ENCODE measurements at places on chromosomes 3 and 15.

DNA sequence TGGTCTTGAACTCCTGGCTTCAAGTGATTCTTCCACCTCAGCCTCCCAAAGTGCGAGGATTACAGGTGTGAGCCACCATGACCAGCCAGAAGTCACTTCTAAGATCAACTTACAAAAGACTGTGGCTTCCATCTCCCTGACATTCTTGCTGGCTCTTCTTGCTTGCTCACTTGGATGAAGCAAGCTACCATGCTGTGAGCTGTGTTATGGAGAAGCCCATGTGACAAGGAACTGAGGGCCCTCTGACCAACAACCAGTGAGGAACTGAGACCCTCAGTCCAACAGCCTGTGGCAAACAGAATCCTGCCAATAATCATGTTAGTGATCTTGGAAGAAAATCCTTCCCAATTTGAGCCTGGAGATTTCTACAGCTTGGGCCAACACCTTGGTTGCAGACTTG is 7.2 kb upstream of the VPS8 start:
- no peak for DNase-seq

DNA sequence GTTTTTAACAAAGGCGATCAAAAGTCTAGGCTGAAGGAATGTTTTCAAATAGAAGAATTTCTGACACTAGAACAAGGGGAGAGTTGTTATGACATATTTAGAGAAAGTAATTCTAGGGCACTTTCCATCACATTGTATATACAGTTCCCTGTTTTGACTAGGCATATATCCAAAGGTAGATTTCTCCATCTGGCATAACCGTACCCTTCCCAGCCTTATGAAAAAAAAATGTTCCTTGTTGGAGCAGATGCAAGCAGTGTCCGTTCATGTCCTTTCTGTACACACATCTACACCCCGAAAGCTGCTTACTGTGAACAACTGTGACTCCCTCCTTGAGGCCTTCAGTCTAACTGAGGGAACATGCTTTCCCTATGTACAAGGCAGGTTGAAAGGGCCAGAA is 271.7 kb upstream of the GBE1 start:
- DNase-seq, result no peak

DNA sequence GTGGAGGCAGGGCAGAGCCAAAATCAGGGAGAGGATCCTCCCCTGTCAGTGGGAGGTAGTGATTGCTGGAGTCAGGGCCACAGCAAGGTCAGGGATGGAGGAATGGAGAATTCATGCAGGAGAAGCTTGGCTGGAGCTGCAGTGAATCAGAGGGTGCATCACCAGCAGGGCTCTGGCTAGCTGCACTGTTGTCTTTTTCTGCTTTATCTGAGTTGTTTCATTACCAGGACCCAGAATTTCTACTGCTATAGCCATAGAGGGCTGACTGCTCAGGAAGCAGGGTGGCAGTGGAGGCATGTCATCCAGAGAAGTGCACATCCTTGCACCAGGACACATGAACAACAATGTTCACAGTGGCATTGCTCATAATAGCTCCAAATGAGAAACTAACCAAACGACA is 113.5 kb upstream of the GALNT15 start:
- DNase-seq, result no peak

GRCh38 chr15:55031727-55032126 is 165.0 kb downstream of the RSL24D1 start:
- DNase-seq, result no peak

DNA sequence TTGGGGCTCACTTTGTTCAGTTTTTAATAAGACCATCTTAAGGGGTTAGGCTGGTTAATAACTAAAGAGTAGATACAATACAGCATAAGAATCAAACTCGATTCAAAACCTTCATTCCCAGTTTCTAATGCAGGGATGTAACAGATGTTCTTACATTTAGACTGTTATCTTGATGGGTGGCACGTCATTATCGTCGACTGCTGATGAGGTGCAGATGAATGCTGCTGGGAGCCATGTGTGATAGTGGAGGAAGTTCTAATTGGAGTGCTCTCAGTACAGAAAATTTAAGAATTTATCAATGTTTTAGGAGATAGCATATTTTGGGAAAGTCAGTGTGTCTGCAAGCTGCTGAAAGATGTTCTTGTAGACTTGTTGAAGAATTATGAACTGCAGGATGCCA is 331.5 kb downstream of the PTPRG start:
- DNase-seq, result no peak

- DNase-seq, result no peak
Measured at GRCh38 chr3:59996056-59996455, 946.2 kb upstream of the CFAP20DC start.

DNA sequence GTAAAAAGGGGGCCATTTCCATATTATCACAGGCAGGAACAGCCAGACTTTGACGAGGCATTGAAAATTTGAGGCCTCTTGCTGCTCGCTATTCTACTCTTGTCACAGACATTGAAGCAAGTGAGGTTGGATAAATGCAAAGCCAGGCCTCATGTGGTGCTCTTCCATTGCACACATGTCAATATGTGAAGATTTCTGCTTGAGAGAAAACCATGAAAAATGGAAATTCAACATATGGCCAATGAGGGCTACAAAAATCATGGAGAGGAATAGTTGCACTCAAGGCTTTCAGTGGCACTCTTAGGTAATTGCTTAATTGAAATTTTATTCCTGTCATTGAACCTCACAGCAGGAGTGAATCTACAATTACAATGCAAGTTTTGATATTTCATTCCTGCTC is 185.6 kb upstream of the MBNL1 start:
- no peak for DNase-seq

GRCh38 chr3:158640646-158641045 is 3.7 kb upstream of the GFM1 start:
- no peak for DNase-seq

- DNase-seq, result no peak
Measured at GRCh38 chr3:58986654-58987053, 63.2 kb downstream of the CFAP20DC start.

GRCh38 chr15:74541494-74542165 is 610 bp downstream of the ARID3B start:
- DNase-seq, result peak; percentile 47

DNA sequence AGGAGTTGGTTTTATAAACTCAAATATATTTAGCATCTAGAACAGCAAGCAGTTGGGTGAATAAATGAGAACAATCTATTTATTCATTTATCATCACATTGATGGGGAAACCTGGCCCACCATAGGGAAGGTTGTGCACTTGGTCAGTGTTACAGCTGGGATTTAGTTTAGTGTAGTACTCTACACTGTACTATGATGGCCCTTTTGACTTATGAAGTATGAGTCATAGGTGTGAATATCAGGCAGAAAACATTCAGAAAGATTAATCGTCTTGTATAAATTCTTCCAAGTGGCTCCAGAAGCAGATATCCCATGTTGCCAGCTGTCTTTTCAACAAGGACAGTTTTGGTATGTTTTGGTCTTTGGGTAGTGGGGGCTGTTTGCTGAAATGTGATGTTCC is 38.0 kb downstream of the BBS4 start:
- DNase-seq, result no peak

GRCh38 chr3:194042927-194043326 is 93.0 kb upstream of the HES1 start:
- no peak for DNase-seq

GRCh38 chr3:105166893-105167292 is 199.8 kb upstream of the ALCAM start:
- DNase-seq, result no peak

DNA sequence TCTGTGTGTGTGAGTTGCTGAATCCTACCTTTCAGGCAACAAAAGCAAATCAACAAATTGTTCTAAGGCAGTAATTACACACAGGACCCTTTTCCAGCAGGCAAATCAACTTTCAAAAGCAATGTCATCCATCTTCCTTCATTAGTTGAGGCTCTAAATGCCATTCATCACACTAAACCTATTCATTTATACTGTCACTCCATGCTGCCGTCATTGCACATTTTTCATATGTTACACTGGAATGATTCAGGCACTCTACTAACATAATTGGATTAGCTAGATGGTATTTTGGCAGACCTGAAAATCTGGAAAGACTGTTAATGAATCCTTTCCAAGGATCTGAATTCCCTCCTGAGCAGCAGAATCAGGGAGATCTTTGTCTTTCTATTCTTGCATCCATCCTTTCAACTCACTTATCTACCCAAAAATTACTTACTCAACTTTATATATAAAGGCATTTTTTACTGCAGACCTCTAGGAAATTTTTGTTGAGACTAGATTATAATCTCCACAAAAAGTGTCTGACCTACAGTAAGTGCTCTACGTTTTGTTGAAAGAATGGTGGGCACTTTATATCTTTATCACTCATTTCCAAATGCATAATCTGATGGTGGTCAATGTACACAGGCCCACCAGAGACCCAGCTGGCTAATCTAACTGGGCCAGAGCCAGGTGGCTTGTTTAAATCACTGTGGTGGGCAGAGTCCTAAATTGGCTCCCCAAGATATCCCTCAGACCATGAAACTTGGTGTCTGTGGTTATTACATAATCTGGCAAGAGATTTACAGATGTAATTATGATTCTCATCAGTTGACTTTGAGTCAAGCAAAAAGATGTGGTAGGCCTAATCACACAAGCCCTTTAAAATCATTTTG is 25.0 kb downstream of the MIX23 start:
- no peak for DNase-seq

DNA sequence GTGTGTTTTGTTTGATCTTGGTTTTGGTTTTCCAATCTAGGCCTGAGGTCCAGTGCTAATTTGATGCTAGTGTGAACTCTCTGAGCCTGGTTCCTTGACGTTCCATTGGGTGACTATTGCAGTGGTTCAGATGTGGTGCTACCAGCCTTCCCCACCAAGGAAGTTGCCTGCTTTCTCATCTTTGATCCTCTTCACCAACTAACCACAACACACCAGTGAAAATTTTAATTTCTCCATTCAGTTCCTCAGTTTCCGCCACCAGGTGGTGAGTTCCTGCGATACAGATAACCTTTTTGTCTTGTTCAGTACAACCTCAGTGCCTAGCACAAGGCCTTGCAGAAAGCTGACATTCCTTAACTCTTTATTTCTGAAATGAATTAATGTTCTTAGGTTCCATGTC is 337.4 kb upstream of the TPRG1 start:
- no peak for DNase-seq

GRCh38 chr3:30285188-30286006 is 321.0 kb upstream of the TGFBR2 start:
- no peak for DNase-seq

DNA sequence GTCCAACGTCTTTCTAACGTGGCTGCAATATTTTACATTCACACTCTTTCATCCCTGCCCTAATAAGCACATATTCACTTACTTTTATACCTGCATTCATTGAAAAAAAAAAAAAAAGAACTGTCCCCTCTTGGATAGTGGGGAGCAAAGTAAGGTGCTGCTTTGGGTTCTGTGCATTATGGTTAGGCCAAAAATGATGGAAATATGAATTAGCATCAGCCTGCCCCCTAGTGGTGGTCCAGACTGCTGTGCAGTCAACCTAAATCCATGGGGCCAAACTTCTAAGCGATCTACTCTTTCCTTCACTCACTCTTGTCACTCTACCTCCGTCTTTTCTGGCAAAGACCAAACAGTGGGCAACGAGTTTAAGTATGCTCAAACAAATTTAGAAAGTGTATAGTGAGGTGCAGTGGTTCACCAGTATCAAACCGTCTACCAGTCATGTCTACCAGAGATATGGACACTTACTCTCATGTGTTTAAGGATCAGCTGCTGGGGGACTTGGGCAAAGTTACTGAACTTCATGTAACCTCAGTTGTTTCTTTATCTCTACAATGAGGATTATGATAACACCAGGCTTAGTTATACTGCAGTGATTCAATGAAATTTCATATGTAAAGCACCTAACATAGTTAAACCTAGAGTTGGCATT is 61.5 kb upstream of the GRM7 start:
- peak; percentile 1 for DNase-seq

DNA sequence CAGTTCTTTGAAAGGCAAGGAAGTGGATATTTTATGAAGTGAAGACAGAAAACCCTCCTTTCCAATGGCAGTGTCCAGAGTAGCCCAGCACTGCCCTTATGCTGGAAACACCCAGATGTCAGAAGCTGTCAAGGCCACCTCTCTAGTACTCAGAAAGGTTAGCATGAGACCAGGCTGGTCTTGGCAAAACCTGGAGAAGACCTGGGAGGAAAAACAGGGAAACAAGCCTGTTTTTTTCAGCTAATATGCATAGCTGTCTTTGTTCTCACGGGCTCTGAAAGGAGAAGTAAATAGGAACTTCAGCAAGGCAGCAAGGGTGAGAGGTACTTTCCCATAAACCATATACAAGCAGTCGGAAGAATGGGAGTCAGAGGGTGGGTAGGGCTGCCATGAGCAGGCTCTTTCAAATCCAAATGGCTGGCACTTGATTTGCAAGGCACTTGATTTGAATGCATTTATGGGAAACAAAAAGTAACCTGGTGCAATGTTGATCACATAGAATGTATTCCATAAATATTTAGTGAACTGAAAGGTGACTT is 55.8 kb downstream of the HEG1 start:
- no peak for DNase-seq

DNA sequence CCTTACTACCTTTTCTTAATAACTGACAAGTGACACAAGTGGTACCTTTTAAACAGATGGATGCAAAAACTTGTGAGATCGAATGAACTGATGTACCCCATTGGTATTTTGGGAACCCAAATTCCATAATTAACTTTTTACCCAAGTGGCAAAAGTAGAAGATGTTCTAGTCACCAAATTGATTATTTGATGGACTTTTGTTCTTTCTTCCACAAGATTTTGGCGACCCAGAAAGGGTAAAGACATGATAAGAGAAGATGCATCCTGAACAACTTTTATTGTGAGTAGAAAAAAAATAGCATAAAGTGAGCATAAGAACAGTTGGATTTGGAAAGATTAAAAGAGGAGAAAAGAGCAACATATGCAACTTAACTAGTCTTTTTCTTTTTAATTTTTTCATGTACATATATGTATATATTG is 159.5 kb downstream of the TIGIT start:
- DNase-seq, result no peak

GRCh38 chr3:182925330-182925943 is 54.9 kb downstream of the DCUN1D1 start:
- no peak for DNase-seq

GRCh38 chr3:177431525-177432176 is 234.4 kb upstream of the TBL1XR1 start:
- no peak for DNase-seq

DNA sequence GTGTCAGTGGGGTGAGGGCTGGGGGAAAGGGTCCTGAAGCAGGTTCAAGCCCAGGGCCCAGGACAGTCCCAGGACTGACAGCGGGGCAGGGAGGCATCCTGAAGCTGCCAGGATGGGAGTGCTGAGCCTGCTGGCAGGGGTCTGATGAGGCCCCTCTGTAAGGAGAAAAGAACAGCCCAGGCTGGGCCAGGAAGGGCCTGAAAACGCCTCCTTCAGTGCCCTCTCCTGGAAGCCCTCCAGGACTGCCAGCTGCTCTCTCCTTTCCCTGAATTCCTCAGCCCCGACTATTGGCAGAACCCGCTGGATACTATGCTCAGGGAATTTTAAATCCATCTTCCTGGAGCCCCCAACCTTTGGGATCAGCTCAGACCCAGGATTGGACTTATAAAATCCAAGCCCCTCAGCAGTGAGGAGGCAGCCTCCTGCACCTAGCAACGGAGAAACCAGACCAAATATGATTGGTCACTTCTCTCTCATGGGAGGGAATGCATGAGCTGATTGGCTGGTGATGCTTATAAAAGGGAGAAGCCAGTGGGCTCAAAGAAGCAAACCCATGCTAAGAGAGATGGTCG is 203.5 kb upstream of the LINGO1 start:
- DNase-seq, result no peak

All from stimulated activated CD4-positive, alpha-beta T cell treated with anti-CD3 and anti-CD28 coated beads, Interleukin-1b, Interleukin-23, amount 100 ng/mL, for 4 hours (primary cell).